Midbrain (tissue), 1 donor: ENCODE measurements at places on chromosomes 2 and 18.

DNA sequence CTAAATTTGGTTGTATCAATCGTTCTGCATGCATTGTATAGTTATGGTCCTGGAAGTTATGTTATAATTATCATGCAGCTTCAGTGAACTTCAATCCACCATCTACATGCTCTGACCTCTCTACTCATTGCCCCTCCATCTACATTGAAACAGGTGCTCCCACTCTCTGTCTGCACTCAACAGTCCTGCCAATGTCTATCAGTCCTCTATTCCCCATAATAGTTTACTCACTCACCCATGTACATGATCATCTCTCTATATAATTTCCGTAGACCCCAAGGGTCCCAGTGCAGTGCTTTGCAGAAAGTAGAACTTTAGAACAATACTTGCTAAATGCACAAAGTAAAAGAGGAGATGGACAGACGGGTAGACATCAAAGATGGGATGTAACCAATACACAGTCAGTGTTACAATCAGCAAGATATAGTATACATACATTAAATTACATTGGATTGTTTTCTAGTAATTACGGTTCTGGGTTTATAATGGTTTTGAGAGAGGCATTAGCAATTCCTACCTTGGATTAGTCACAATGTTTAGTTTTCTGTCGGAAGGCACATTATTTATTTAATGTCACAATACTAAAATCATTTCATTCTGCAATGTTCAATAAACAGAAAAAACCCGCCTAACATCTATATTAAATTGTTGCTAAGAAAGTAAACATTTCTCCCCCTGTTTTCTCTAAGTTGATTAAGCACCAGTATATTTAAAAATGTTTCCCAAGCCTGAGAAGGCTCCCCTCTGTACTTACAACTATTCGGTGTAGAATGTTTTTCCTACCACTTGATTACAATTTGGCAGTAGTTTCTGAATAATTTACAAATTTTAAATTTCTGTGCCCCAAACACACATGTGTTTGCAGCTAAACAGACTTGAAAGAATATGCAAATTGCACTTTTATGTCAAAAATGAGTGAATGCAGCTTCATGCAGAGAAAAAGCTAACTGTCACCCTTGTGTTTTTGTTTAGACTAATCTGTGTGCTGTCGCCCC is 94.4 kb upstream of the SIX2 start:
- no peak for DNase-seq

- DNase-seq = no peak
These were observed 1.8 kb downstream of the TMX3 start for GRCh38 chr18:68713131-68713530.

DNA sequence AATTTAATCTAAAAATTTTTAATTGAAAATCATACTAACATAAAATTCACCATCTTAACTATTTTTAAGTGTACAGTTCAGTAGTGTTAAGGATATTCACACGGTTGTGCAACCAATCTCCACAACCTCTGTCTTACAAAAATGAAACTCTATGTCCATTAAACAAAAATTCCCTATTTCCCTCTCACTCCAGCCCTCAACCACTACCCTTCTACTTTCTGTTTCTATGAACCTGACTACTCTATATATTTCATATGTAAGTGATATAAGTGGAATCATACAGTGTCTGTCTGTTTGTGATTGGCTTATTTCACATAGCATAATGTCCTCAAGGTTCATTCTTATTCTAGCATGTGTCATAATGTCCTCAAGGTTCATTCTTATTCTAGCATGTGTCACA is 34.3 kb upstream of the OSBPL6 start:
- no peak for DNase-seq

- no peak for DNase-seq
These were observed 145.6 kb downstream of the TGIF1 start for GRCh38 chr18:3595369-3596273.

- DNase-seq = no peak
These were observed 42.2 kb downstream of the THNSL2 start for GRCh38 chr2:88212251-88212790.

DNA sequence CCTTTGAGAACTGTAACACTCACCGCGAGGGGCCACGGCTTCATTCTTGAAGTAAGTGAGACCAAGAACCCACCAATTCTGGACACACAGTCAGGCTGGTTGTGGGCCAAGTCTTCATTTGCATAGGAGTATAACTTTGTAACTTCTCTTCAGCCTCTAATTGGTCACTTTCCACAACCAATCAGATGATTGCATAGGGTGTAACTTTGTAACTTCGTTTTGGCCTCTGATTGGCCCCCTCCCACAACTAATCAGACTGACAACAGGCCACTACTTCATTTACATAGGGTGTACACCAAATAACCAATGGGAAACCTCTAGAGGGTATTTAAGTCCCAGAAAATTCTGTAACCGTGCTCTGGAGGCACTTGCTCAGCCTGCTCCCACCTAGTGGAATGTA is 77.5 kb upstream of the TCF4 start:
- DNase-seq = no peak

DNA sequence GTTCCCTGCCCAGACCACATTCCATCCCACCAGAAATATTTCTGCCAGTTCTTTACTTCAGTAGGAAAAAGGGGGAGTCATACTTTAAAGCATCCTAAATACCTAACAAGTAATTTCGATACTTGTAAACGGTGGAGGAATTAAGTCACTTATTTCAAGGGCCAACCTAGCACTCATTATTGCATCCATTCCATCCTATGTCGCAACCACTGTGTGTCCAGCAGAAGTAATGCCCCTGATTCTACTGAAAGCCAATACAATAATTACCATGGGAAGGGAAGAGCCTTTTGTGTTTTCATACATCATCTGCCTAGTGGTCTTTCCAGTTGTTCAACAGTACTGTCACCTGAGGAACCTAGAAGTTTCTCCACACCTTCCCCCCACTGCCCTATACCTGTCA is 12.5 kb downstream of the SERPINB8 start:
- no peak for DNase-seq

GRCh38 chr2:72789241-72789640 is 36.6 kb downstream of the EXOC6B start:
- DNase-seq = no peak

DNA sequence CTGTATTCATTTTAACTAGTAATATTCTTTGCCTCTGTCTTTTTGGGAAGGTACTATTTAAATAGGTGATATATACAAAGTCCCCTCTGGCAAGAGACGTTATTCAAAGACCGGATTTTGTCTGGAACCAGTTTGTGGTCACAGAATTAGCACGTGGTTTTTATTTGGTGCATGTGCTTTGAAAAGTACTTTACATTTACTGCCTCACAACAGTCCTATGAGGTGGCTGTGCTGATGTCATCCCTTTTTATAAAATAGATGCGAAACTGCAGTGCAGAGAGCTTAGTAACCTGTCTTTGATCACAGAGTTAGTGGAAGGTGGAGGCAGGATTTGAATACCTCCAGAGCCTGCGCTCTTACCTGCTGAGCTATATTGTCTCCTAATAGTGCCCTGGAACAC is 4.0 kb downstream of the LPIN1 start:
- DNase-seq = no peak

DNA sequence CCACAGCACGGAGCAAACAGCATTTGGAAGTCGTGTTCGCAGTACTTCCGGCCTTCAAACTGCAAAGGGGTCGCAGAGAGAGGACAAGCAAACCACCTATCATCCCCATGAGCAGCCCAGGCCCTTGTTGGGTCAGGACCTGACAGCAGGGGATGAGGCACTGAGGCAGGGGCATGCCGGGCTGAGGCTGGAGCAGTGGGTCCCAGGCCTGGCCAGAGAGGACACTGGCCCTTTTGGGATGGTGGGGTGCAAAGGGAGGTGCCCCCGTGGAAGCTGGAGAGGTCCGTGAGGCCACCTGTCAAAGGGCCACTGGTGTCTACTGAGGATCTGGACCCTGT is 8.9 kb downstream of the GPR17 start:
- no peak for DNase-seq

GRCh38 chr2:96558061-96558460 is 21.5 kb downstream of the ARID5A start:
- DNase-seq = no peak

GRCh38 chr2:7906431-7906830 is 775.4 kb upstream of the ID2 start:
- DNase-seq = no peak

DNA sequence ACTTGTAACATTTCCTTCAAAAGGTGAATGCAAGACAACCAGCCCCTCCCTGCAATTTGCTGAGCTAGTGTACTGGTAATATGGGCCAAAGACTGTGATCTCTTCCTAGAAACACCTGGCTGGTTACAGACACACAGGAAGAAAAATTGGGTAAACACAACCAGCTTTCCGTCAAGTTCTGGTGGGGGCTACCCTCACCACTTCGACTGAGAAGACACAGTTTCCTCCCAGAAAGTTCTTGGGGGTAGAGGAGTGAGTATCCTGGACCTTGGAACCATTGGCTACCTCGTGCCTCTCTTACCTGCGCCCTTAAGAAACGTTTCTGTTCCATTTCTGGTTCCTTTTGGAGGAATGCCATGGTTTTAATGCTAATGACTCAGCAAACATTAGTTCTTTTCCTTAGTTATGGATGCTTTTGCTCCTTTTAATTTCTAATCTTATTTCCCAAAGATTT is 120.9 kb upstream of the DLX2 start:
- DNase-seq = no peak

- DNase-seq = no peak
These were observed 35.4 kb downstream of the B4GALT6 start for GRCh38 chr18:31648966-31649429.

DNA sequence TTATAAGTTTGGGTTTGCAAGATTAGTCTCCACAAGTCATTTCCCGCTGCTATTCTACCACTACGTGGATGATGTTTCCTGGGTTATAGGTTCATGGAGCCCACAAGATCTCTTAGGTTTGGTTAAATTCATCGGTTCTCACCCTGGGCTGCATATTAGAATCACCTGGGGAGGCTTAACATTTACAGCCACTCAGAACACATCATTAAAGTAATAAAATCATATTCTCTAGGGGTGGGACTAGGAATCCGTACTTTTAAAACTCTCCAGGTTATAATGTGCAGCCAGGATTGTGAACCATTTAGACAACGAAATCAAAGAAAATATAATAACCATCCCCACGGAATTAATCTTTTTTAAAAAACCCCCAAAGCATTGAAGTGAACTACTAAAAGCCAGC is 167.7 kb downstream of the ACTR3 start:
- no peak for DNase-seq

DNA sequence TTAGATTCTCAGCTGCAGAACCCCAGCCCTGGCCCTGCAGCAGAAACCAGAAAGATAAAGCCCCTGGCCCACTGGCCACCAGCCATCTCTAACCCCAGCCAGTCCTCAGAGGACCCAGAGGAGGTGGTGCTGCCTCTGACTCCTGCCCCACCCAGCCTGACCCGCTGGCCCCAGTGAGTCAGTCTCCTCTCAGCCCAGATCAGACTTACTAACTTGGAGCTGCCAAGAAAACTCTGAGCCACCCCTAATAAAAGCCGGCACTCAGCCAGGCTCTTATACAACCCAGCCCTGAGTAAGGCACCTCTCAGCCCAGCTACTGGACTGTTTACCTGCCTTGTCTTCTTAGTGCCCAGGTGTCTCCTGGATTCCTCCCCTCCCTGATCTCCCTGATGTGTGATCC is 2.0 kb downstream of the SLC14A2 start:
- no peak for DNase-seq

- no peak for DNase-seq
These were observed 1038.3 kb upstream of the ACVR2A start for GRCh38 chr2:146806364-146807005.

GRCh38 chr2:105607920-105608504 is 136.7 kb upstream of the NCK2 start:
- no peak for DNase-seq

GRCh38 chr2:106094131-106094841 is 99.8 kb downstream of the UXS1 start:
- no peak for DNase-seq

- no peak for DNase-seq
These were observed 30.7 kb downstream of the BAZ2B start for GRCh38 chr2:159585622-159586021.

- DNase-seq = no peak
These were observed 242.1 kb upstream of the RND3 start for GRCh38 chr2:150729495-150729955.

GRCh38 chr2:210004881-210005280 is 2.4 kb downstream of the RPE start:
- no peak for DNase-seq

- DNase-seq = no peak
These were observed 6.4 kb downstream of the ITSN2 start for GRCh38 chr2:24353973-24354372.

GRCh38 chr2:144504218-144504641 is 15.7 kb downstream of the ZEB2 start:
- DNase-seq = no peak

- DNase-seq = no peak
These were observed 88.4 kb downstream of the EHD3 start for GRCh38 chr2:31322371-31322770.

- DNase-seq = no peak
These were observed 8.2 kb upstream of the SPOPL start for GRCh38 chr2:138493334-138493733.

- no peak for DNase-seq
These were observed 1.2 kb upstream of the MAPRE3 start for GRCh38 chr2:26969077-26969844.

DNA sequence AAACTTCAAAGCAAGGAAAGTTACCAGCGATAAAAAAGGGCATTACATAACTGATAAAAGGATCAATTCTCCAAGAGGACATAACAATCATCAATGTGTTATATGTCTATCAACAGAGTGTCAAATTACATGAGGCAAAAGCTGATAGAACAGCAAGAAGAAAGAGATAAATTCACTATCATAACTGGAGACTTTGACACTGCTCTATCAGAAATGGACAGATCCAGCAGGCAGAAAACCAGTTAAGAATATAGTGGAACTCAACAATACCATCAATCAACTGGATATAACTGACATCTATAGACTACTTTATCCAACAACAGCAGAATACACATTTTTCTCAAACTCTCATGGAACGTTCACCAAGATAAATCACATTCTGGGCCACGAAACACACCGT is 65.0 kb downstream of the ROCK2 start:
- DNase-seq = no peak

- no peak for DNase-seq
These were observed 268.0 kb downstream of the CYP26B1 start for GRCh38 chr2:71879509-71880184.

GRCh38 chr18:61655630-61656029 is 237.2 kb downstream of the RNF152 start:
- DNase-seq = no peak

- DNase-seq = no peak
These were observed 160.6 kb downstream of the RNF144A start for GRCh38 chr2:7077660-7078267.

DNA sequence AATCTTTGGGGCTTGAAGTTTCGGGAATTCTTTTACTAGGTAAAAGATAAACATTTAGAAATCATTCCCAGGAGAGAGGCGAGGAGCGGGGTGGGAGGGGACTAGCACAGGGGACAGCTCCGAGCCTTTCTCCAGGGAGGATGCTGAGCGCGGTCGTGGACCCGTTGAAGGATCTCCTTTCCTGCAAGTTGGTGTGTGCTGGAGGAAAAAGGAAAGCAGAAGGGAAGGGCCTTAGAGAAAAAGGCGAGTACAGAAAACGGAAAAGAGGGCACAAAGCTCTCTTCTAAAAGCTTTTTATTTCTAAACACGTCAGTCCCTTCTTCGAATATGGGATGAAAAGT is 640 bp downstream of the SLC39A6 start:
- peak; percentile 15 for DNase-seq
